Activated naive CD4-positive, alpha-beta T cell treated with anti-CD3 and anti-CD28 coated beads, Interleukin-2, amount 10 ng/mL, durations not matched to agents 7 days and 5 days (primary cell): ENCODE measurements at places on chromosomes 6 and 20.

- DNase-seq, result no peak
Observed at GRCh38 chr6:135707426-135707825, 144.1 kb upstream of the PDE7B start.

GRCh38 chr6:105588123-105588710 is 185.3 kb upstream of the PREP start:
- no peak for DNase-seq

DNA sequence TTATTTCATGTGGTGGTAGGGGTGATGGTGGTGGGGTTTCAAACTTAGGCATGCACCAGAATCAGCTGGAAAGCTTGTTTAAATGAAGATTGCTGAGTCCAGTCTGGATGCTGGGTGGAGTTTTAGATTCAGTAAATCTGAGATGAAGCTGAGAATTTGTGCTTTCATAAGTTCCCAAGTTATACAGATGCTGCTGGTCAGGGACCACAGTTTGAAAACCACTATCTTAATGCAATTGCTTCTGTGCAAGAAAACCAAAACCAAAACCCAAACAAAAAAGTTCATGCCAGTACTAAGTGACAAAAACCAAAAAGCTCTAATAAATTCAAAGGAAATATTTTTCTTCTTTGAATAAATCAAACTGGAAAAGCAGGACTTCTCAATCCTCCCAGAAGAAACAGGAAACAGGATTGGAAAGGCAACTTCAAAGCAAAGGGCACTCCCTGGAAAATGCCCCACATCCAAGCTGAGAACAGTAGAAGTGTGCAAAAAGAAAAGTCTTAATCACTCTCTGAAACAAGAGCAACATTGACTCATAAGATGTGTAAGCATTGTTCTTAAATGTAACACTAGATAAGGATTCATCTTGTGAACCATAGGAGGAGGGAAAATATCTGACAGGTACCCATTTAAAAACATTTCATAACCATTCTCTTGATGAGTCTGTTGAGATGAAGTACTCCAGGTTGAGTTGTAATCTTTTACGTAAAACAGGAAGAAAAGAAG is 481.5 kb upstream of the HSF2 start:
- no peak for DNase-seq

DNA sequence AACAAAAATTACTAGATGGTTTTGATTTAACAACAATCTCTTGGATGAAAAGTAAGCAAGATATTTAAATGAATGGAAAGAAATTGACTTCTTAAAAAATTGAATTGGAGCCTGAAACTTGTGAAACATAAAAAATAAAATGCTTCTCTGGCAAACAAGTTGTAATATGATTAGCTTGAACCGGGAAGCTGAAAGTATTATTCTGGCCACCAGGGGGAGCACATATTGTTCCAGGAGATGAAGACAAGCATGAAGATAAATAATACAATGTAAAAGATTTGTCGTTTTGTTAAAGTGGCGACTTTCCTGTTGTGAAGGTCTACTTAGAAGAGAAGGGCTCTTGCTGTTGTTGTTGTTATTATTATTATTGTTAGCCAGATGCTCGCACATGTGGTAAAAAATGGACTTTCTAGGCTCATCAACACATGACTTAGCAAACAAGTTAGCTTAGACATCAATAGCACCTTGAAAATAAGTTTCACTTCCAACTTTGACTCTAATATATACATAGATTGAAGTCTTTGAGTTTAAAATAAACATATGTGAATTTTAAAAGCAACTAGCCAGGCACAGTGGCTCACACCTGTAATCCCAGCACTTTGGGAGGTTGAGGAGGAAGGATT is 14.2 kb downstream of the PAX1 start:
- DNase-seq, result peak; percentile 53

DNA sequence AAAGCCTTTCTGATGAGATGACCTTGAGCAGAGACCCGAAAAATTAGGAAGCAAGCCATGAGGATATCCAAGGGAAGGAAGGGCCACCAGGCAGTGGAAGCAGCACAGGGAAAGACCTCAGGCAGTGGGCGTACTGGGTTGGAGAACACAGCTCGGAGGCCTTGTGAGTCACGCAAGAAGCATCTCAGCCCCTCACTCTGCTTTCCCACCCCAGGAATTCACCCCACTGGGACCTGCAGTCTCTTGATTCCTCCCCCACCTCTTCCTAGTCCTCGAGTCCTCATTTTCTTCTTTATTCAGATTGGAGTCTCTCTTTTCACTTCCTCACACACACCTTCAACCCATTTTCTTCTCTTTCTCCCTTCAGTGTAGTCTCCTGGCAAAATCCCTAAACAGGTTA is 27.0 kb downstream of the RPRD1B start:
- no peak for DNase-seq

- DNase-seq, result no peak
Observed at GRCh38 chr6:84976526-84977362, 212.3 kb upstream of the TBX18 start.

DNA sequence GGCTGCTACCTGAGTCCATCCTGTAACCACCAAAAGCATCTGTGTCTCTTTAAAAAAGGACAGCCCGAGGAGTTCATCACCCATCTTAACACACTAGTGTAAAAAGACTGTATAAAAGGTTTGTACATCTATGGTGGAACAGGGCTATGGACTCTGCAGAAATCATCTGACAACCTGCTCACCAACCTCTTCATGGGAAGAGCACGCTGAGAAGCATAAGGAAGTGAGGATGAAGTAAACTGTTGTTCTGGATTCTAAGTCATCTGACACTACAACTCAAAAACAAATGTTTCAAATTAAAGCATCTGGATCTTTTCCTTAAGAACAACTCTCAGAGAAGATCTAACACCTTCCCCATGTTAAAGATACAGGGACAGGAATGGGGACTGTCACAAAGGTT is 5.4 kb downstream of the IFNGR1 start:
- DNase-seq, result no peak

- peak; percentile 36 for DNase-seq
Observed at GRCh38 chr6:1379017-1379787, 10.2 kb upstream of the FOXF2 start.

- DNase-seq, result no peak
Observed at GRCh38 chr6:152981219-152981618, 1.6 kb downstream of the FBXO5 start.

DNA sequence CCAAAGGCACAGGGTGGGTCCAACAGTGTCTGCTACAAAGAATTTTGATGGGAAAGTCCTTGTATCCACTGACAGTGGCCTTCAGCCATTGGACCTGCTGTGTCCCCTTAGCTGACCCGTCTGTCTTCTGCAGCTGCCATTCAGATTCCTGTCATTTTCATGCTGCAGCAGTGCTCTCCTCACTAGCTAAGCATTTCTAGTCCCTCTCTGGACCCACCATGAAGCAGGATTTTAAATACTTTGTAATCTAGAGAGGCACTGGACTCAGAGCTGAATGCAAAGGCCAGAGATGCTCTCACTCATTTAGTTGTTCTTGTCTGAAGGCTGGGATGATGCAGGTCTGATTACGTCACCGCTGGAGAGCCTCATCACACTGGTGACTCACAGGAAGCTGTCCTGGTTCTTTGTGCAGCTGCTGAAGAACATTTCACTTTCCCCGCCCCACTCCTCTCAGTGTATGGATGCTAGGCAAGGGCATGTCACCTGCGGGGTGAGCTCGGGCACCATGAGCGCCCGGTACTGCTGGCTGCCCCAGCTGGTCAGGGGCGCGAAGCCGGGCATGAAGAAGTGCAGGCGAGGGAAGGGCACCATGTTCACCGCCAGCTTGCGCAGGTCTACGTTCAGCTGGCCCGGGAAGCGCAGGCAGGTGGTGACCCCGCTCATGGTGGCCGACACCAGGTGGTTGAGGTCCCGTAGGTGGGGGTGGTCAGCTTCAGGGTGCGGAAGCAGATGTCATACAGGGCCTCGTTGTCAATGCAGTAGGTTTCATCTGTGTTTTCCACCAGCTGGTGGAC is 19.4 kb upstream of the TUBB2A start:
- DNase-seq, result peak; percentile 44
